ENCODE measurements at places on chromosomes 2 and 18. TPM values are rescaled to one million over a fixed set of nuclear protein-coding genes. Genes with fewer than 3 reads are reported as not detected.

GRCh38 chr2:67448648-67449047 lies 51.5 kb downstream of the ETAA1 start:
- no peak for DNase-seq

DNA sequence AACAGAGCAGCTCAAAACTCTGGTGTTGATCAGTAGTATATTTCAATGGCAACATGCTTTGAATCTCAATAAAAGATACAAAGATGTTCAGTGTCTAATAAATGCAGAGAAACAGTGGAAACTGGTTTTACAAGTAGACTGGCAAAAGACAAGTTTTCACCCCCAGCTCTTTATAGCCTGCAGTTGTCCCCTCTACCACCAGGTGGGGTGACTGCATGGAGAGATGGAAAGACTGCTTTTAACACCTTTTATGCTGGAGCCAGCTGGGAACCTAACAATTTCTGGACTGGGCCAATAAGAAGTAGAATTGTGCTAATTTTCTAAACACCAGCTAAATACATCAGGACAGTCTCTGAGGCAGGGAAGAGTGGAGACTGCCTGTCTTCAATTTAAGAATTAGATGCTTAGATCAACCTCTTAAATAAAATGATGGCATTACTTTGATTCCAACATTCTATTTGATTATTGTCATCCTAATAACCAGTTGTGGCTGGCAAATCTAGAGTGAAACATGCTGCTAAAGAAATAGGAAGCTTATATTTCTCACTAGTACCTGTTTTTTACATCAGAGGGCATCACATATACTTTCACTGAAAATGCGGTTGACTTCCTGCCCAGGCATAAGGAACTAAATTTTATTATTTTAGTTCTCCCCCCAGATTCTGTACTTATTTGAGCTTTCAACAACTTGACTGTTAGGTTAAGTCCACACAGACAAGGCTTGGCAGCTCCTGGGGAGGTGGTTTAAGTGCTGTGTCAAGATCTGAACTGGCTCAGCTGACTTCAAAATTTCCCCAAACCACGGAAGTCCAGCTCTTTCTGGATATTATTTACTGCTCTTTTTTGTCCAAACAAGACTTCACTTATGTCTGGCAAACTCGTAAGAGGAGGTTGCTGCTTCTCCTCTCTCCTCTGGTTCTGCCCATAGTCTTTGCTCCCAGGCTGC lies 140.5 kb downstream of the TPGS2 start:
- peak; percentile 20 for DNase-seq

DNA sequence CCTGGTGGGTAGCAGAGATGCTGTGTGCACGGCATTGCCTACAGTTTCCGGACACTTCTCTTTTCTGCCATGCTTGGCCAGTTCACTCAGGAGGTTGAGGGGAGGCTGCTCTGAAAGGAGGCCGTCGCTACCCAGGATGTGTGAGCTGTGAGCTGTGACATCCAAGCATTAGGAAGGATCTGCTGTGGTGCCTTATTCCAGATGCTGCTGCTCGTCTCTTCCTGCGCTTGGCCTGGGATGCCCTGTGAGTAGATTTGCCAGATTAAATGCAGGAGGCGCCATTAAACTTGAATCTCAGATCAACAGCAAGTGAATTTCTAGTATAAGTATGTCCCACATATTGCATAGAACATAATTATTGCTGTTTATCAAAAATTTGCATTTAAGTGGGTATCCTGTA lies 124.2 kb upstream of the SIX3 start:
- no peak for DNase-seq

DNA sequence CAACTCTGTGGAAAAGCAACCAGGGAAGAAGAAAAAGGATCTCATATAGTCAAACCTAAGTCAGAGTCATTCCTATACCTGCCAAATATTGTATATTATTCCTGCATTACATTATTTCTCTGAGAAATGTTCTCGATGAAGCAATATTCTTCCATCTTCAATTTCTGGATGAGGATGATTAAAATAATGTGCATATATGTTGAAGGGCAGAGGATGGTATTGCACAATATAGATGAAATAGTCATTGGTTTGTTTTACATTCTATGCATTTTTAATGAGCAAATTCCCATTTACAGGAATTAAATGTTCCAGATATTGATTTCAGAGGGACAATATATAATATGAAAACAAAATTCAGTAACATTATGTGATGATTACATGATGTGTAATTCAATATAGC lies 545.2 kb downstream of the STK39 start:
- DNase-seq: no peak

- DNase-seq: no peak
Observed at GRCh38 chr2:43207553-43208300, 18.7 kb downstream of the ZFP36L2 start.

DNA sequence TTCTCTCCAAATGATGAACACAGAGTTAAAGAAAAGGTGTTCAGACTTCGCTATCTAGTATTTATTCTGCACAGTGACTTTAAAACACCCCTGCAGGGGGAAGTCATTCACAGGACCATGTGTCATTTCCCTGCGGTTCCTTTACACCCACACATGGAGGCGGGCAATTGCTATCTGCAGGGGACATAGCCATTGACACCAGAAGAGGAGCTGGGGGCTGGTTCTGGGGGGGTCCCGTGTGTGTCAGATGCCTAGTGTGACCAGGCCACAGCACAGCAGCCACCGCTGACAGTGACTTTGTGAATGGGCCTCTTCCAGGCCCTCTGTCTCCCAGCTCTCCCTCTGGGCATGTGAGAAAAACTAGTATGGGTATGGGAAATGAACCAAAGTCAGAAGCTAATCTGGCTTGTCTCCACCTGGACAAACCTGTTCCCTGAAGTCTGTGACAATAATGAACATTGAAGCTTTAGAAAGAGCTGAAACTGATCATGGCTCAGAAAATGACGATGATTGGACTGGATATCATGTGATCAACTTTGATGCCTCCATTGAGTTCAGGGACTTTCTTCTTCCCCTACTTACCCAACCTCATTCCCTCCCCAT lies 7.5 kb upstream of the GBX2 start:
- no peak for DNase-seq

DNA sequence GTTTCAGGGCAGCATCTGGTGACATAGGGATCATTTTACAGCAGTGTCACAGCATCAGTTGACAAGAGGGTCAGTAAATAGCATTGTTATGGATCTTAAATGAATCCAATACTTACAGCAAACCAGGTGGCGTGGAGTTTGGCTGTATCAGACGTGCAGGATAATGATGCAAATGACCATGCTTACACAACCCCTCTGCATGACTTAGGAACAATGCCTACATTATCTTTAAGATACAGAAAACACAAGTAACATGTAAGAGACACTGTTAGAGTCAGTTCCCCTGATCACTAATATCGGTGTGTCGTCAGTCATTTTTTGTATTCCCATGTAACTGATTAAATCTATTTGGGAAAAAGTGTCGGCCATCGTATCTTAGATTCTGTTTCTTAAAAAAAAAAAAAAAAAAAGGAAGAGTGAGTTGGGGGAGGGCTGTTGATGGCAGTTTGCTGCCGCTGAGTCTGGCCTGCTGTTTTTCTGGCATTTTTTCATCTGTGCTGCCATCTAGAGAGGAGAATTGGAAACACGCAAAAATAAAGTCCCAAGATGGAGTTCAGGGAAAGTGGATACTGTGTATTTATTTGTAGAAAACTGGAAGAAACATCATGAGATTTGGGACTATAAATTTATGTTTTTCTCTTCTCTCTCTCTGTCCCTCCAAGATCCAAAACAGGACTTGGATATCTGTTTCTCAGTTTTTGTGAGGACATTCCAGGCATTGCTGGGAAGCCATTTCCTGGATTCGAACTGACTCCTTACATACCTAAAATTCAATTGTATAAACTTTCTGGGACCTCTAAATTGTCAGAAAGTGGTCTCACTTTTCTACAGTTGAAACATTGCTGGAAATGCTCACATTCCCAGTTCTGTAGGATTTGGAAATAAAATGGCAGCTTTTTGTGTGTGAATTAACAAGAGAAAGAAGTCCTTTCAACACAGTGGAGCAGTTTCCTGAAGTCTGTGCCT lies 60.3 kb upstream of the AGPS start:
- DNase-seq: peak; percentile 61

- no peak for DNase-seq
Observed at GRCh38 chr2:134269972-134270735, 16.3 kb downstream of the MGAT5 start.

The RESP18 gene
- total RNA-seq: not detected

The SALL3 gene
- total RNA-seq: not detected

The TDRD15 gene
- total RNA-seq: 0.06 TPM

The TMEM87B gene
- 28.7 TPM for total RNA-seq

Measured in CD4-positive, alpha-beta memory T cell (primary cell).